Cerebellar cortex (tissue), 1 donor: ENCODE measurements at places on chromosomes 3 and 15.
A peak's percentile ranks its signal among the peaks of the same experiment; 100 is the strongest.

DNA sequence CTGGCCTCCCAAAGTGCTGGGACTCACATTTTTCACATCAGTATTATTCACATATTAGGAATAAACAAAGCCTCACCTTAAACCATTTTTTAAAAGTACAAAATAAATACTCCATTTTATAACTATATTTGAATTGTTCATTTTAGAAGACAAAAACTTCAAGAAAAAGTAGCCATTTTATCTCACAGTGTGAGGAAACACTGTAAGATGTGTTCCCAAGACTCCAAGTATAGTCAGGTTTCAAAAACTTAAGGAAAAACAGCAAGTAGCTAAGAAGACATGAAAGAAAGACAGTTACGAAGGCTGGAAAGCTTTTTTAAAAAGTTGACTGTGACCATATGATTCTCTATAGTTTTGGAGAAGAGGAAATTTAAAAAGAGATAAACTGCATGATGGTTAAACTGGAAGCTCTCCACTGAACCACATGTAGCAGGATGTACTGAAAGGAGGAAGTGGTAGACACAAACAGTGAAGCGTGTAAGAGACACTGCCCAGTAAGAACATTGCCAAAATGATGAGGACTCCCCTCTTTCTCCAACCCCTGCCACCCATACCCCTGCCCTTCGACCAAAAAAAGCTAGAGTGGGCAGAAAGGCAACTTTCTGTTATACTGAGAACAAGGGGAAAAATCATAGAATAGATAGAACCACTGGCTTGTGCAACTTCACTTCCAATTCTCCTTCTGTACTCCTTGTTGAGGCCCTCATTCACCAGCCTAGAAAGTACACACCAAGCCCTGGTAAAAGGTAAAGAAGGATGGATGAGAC, 6.2 kb upstream of the TMF1 start:
- DNase-seq, result no peak

DNA sequence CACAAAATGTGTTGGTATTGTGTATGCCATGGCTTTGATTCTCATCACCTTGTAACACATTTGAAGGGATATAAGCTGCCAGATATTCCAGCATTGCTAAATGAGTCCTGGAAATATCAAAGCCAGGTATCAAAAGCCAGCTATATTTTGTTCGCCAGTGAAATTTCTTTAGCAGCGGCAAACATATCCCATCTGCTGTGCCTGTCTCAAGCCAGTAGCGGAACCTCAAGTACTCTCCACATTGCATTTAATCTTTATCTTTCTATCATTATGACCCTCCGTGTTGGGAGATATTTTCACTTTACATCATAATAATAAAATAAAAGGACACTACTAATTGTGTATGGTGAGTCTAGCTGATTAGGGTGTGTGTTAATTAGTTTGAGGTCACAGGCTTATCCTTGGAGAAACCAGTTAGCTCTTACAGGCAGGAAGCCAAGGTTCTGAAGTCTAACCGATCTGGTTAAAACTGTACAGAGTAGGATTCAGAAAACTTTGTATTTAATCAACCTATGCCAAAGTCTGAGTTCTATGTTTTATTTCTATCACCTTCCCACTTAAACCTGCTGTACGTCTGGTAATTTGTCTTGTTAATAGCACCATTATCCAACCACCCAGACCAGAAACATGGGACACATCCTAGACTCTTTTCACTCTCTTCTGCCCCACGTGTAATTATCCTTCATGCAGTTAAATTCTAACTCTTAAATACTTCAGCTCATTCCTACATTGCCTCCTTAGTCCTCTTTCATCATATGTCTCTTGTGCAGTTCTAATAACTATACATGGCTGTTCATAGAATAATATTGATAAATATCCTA, 14.5 kb downstream of the TIPARP start:
- DNase-seq, result no peak

- no peak for DNase-seq
Observed at GRCh38 chr3:172339892-172340291, 108.4 kb downstream of the GHSR start.

DNA sequence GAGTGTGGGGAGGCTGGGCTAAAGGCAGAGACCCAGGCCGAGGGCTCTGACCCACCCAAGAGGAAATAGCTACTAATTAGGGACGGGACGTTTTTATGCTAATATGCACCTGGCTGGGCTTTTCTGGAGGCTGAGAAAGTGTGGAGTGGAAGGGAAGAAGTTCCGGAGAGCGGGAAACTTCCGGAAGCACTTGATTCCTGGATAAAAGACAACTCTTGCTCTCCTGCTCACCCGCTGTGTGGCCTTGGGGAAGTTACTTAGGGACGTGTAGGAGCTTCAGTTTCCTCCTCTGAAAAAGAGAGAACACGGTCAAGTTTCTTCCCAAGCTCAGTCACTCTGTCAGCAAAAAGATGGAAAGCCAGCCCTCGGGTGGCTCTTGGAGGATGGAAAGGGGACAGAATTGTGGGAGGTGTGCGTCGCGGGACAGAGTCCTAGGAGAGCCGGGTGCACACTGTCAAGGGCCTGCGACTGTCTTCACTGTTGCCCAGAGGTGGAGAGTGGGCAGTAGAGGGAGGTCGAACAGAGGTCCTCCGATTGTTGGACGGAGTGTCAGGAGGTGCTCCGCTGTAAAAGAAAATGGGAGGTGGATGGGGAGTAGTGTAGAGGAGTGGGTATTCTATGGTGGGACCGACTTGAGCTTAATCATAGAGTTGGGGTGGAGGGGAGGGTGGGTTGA, 43.2 kb downstream of the EPHB3 start:
- DNase-seq, result no peak

DNA sequence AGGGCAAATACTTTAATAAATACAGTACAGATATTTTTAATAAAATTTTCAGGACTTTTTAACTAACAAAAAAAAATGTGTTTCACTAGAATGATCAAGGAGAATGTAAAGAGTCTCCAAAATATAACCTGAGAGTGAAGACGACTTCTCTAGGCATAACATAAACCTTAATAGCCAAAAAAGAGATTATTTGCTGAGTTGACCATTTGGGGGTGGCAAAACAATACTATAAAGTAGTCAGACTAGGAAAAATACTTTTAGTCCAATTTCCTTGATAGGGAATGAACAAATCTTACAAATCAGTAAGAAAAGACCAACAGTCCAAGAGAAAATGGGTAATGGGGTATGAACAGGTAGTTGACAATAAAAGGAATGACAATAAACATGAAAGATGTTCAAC, 29.4 kb upstream of the GATM start:
- DNase-seq, result no peak

DNA sequence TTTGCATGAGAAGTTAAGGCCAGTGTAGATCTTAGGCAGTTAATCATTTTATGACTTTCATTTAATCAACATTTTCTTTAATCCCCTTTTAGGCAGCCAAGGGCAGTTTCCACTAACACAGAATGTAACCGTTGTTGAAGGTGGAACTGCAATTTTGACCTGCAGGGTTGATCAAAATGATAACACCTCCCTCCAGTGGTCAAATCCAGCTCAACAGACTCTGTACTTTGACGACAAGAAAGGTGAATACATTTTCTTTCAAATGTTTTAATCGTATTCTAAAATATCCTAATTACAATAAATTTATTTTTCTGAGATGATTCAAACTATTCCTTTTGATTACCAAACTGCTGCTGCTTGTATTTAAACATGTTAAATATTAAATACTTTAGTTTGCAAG, 843.2 kb downstream of the CADM2 start:
- DNase-seq, result peak; percentile 34

- DNase-seq, result no peak
Observed at GRCh38 chr15:44394062-44394461, 33.4 kb upstream of the CTDSPL2 start.

DNA sequence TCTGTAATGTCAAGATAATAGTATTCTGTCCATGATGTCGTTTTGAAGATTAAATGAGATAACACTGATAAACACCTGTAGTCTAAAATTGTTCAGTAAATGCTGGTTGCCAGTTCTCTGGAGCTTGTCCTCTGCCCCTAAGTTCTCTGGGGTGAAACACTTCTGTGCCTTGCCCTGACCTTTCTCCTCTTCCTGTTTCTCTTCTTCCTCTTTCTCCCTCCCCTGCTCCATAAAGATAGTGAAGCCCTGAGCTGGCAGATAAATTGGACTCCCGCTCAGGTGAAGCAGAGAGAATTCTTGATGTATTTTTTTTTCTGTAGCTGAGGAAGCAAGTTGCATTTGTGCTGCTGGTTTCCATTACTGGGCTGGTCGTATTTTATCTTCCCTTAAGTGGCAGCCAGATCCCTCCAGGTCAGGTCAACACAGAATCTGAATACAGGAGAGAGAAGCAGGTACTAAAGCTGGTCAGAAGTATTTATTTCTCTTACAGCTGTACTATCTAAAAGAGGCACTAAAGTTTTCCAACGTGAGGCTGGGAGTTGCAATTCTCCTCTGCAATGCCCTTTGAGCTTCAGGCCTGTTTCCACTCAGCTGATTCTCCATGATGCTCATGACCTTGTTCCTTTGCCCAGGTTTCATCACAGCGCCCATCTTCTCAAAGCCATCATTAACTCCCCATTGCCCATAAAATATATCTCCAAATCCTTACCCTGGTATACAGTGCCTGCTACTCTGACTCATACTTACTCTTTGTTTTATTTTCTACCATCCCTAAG, 319.3 kb upstream of the CFAP20DC start:
- DNase-seq, result no peak
